ENCODE measurements at places on chromosomes 4 and X.

GRCh38 chr4:15717086-15717485 is 14.2 kb downstream of the BST1 start:
- DNase-seq: no peak

DNA sequence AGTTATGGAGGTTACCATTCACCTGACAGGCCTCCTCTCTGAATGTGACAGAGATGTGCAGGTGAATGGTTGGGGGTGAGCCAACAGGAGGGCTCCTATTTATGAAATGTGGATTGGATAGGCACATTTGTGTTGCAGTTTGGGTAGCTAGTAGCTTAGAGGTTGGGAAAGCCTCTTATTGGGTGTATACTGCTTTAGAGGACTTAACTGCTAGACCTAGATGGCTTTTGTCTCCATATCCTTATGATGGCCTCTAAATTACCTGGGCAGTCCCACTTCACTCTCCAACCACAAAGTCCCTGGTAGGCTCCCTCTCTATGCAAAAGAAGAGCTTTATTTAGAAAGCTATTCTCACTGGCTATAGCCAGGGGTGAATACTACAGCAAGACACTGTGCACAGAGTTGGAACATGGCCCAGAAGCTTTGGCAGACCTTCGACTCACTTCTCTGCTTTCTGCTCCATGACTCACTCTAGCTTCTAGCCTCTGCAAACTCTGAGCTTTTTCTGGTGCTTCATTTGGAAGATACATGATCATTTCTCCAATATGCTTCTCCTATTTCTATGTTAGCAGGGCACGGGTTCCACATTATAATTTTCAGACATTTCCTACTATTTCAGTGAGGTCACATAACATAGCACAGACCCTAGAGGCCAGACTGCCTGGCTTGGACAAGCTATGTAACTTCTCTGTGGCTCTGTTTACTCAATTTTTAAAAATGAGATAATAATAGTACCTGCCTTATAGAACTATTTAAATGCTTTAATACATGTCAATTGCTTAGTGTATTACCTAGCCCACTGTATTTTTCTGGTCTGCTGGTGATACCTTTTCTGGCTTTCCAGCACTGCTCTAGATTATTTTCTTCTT is 6.0 kb upstream of the VGLL1 start:
- DNase-seq: no peak

GRCh38 chrX:75067931-75068330 is 88.2 kb downstream of the ABCB7 start:
- no peak for DNase-seq

DNA sequence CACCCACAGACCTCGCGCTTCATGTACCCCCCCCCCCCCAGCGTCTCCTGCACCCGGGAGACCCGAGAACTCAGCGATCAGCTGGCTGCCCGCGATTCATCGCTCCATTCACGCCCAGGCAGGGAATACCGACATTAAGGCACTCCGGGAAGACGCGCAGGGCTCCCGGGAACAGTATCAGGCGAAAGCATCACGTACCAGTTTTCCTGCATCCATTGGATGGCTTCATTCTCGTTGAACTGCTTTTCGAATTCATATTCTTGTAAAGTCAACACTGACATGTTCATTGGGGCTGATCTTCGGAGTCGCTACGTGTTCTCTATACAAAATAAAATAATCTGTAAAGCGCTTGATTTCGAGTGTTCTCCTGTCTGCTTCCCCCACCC is 373 bp downstream of the ELOVL6 start:
- no peak for DNase-seq

DNA sequence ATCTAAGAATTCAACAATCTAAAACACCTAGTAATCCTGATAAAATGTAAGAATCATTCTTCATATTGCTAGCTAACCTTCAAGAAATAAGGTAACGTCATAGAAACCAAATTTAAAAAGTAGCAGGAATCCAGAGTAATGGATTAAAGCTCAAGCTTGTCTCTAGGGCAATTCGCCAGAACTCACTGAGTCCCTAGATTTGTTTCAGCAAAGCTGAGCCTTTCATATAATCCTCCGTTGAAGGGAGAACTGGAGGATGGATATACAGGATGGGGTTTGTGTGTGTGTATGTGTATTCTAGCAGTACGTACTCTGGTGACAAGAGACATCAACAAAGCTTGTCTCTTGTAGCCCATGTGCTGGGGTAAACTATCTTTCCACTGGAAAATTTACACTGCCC is 2173.5 kb upstream of the AGA start:
- no peak for DNase-seq

GRCh38 chr4:81905971-81906370 is 434.3 kb upstream of the RASGEF1B start:
- DNase-seq: no peak

DNA sequence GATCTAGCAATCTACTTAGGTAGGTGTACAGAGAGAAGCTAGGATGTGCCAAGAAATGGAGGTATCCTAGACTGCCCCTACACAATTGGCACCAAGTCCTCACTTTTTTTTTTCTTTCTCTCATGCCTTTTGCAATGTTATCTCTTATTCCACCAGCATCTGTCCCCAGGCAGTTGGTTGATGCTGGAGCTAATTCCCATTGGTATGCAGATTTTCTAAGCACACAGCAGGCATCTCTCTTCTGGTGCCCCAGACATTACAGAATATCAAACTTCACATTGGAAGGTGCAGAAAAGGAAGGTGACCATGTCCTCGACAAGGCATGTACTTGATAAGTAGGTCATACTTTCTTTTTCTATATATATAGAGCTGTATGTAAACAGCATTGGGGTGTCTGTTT is 21.6 kb downstream of the LUZP4 start:
- no peak for DNase-seq

DNA sequence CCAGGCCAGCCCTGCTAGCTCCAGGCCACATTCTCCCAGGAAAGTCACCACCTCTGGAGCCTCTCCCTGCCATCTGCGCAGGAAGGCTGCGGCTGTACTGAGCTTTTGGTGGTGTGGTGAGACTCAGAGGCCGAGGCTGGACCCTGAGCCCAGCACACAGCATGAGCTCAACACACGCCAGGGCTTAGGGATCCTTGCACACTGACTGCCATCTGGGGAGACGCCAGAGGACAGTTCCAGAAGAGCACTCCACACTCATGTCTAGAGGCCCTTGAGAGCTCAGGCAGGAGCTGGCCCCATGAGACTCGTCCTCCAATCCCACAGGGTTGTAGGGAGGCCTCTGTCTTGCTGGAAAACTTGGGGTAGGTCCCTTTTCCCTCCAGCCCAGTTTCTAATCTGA is 40.6 kb downstream of the ABLIM2 start:
- DNase-seq: no peak

- DNase-seq: no peak
These were observed 249.2 kb upstream of the GPRIN3 start for GRCh38 chr4:89556601-89557305.

- DNase-seq: no peak
These were observed 754 bp upstream of the KLF3 start for GRCh38 chr4:38663090-38663800.

- no peak for DNase-seq
These were observed 10.8 kb upstream of the GTPBP6 start for GRCh38 chrX:329291-329910.

- DNase-seq: no peak
These were observed 228.4 kb upstream of the EMCN start for GRCh38 chr4:100746141-100746739.

DNA sequence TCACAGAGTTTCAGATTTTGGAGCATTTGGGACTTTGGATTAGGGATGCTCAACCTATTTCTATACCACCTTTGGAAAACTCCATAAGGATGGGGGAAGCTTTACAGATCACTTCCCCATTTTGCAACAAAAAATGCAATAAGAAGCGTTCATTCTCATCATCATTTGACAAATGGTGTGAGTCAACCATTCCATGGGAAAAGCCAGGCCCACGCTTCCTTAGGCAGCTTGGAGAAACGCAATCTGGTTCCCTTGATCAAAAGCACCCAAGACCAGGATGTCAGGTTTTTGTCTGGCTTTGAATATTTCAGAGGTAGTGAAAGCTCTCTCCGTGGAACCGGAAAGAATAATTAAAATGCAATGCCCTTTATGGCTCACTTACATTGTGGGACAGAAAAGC is 79.3 kb upstream of the C4orf50 start:
- DNase-seq: no peak

- no peak for DNase-seq
These were observed 48.0 kb downstream of the XAGE2 start for GRCh38 chrX:52416816-52417215.

- DNase-seq: no peak
These were observed 1.3 kb upstream of the ATP10D start for GRCh38 chr4:47483745-47484144.

DNA sequence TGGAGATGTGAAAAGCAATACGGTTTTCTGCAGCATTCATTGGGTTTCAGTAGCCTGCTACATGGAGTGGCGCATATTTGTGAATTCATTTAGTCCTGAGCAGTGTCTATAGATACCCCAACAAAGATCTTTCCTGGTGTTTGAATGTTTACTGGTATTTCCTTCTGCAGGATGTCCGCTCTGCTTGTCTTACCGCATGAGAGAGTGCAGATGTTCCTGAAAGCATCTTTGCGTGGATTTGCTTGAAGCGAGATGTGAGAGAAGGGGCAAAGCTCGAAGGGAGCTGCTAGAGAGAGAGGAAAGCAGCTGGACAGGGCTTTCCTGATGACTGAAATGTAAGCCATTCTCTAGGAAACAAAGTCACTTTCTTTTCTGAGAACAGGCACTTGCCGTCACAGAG is 40.9 kb upstream of the GYPA start:
- no peak for DNase-seq

DNA sequence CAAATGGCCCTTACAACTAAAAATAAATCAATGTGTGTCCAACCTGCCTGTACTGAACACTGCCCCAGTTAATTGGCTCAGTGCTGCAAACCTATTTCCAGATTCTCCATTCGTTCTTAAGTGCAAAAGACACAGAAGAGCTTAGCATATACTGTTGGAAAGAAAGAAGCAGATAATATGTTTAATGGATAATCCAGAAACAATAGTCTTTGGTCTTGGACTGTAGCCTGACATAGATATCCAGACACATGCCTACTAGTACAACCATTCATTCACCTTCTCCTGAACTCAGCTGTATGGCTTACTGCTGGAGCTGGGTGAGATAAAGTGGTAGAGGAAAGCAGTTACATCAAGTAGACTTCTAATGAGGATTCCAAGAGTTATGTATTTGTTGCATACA is 77.0 kb downstream of the LUZP4 start:
- no peak for DNase-seq

- DNase-seq: no peak
These were observed 255.0 kb downstream of the MAGEB5 start for GRCh38 chrX:26470941-26471340.

DNA sequence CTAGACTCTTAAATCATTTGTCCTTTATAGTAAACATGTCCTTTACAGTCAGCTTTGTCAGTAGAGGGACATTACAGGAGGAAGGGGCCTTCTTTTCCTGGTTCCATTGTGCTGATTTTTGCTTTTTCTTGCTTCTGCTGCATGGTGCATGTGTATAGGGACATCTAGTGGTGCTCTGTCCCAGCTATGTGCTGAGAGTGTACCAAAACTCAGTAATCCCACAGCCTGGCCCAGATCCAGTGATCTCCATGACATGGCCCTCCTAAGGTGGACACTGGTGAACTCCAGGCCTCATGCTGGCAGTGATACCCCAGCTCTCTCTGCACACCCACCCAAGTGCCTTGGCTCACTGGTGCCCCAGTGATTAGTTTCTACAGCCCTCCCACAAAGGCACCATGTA is 45.2 kb downstream of the MAGEB17 start:
- DNase-seq: no peak

GRCh38 chr4:147789596-147789995 is 57.7 kb downstream of the ARHGAP10 start:
- DNase-seq: no peak

GRCh38 chr4:55378617-55379467 is 16.9 kb upstream of the TMEM165 start:
- no peak for DNase-seq

- no peak for DNase-seq
These were observed 110.8 kb downstream of the PWWP3B start for GRCh38 chrX:106278951-106279350.

Data from stimulated activated CD4-positive, alpha-beta T cell treated with anti-CD3 and anti-CD28 coated beads, Interleukin-1b, Interleukin-23, amount 100 ng/mL, for 24 hours (primary cell).